Psoas muscle (tissue), 8 donors: ENCODE measurements at places on chromosomes 2 and 18. TPM values are rescaled to one million over a fixed set of nuclear protein-coding genes. Genes with fewer than 3 reads are reported as not detected.

The MALT1 gene
- 8.8 TPM for total RNA-seq

The GRHL1 gene
- 1.2 TPM for total RNA-seq

The TUBA4B gene
- not detected for total RNA-seq

The RNF125 gene
- total RNA-seq, result 4.2 TPM

The TNS1 gene
- total RNA-seq, result 425 TPM

DNA sequence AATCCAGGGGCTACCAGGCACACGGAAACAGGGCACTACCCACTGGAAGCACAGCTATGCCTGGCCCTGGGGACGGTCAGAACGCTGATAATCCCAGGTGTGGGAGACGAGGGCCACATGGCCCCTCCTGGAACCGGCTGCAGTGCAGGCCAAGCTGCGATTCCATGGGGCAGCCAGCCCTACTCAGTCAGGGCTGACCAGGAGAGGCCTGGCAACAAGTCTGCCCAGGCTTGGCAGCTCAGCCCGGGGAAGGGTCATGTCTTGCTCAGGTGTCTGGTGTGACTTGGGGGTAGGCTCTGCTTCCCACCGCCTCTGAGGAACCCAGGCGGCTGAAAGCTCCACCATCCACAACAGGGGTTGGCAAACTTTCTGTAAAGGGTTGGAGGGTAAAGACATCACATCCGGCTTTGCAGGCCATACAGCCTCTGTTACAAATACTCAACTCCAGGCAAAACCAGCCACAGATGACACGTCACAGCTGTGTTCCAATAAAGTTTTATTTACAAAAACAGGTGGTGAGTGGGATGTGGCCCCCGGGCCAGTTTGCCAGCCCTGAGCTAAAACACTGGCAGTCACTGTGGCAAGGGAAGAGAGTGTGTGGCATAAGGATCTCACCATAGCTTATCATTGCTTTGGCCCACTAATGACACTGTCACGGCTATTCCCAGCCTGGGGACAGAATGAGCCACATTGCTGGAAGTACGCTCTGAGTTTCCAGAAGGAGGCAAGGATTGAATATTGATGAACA, 85.2 kb downstream of the NDUFA10 start:
- H3K36me3 ChIP-seq, result no peaks in the 10 kb centered on the region
- H3K27me3 ChIP-seq, result no peaks in the 10 kb centered on the region
- H3K4me3 ChIP-seq, result no peak overlapping the region
- DNase-seq, result no peak
- H3K27ac ChIP-seq, result no peak overlapping the region

GRCh38 chr2:26139269-26140183, 33.4 kb upstream of the GAREM2 start:
- no peak overlapping the region for H3K4me3 ChIP-seq
- no peak overlapping the region for H3K27ac ChIP-seq
- no peaks in the 10 kb centered on the region for H3K27me3 ChIP-seq

GRCh38 chr2:197377670-197378069, 57.2 kb downstream of the SF3B1 start:
- no peaks in the 10 kb centered on the region for H3K36me3 ChIP-seq
- no peak overlapping the region for H3K27ac ChIP-seq
- no peaks in the 10 kb centered on the region for H3K4me1 ChIP-seq
- DNase-seq, result no peak

DNA sequence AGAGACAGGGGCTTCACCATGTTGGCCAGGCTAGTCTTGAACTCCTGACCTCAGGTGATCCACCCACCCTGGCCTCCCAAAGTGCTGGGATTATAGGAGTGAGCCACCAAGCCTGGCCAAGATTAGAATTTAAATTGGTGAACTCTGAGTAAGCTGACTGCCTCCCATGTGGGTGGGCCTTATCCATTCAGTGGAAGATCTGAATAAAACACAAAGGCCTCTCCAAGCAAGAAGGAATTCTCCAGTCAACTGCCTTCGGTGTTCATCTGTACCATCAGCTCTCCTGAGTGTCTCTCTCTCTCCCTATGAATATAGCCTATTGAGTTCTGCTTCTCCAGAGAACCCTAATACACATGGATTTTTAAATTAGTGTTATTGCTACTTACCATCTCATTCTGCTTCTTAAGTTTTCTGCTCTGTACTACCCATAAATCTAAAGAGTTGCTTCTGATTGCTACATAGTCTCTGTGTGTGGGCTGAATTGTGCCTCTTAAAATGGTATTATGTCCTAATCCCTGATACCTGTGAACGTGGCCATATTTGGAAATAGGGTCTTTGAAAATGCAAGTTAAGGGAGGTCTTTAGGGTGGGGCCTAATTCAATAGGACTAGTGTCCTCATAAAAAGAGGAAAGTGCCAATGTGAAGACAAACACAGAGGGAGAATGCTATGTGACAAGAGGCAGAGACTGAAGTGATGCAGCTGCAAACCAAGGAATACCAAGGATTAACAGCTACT, 36.3 kb downstream of the FBXO11 start:
- no peak overlapping the region for H3K4me3 ChIP-seq
- H3K4me1 ChIP-seq, result peaks cover 35% of the 10 kb centered on the region
- no peak for DNase-seq
- no peaks in the 10 kb centered on the region for H3K36me3 ChIP-seq

DNA sequence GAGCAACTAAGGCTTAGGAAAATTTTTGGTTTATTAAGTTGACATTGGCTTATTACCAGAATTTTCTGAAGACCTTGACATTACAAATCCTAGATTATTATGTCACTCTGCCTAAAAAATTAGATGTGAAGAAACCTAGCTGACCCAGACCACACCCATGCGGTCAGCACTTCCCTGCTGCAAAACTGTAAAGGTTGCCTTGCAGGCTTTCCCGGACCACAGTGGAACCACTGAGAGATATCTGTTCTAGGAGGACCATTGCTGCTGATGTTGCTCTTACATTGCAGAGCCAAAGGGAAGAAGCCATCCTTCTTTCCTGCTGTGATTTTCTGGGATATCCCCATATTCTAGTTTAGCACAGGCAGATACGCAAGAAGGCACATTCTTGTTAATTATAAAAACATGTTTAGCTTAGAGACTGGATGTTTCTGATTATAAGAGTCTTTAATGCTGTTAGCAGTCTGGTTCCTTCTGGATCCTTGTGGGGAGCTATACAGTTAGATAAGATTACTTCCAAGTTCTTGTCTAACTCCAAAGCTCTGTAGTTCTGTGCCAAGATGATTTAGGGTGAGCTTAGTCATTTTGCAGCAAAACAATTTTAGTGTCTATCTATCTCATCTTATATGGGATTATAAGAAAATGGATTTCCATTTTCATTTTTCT, 70.2 kb downstream of the AOX1 start:
- H3K36me3 ChIP-seq, result no peaks in the 10 kb centered on the region
- no peaks in the 10 kb centered on the region for H3K4me1 ChIP-seq
- no peaks in the 10 kb centered on the region for H3K27me3 ChIP-seq

DNA sequence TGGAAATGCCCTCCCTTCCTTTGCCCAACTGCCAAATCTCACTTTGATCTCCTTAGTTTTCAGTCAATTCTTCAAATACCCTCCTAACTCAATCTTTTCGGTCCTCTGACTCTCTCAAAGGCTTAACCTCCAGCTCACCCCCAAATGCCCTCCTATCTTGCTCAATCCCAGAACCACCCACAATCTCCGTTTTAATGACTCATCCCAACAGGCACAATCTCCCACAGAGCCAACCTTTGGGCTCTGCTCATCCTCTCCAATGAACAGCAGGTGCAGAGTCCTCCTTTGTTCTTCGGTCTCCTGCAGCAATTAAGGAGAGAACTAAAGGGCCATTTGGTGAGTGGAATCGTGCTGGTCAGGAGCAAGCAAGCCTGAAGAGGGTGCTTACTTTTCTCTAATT, 366.1 kb upstream of the CRIM1 start:
- H3K36me3 ChIP-seq, result no peaks in the 10 kb centered on the region
- H3K27ac ChIP-seq, result no peak overlapping the region
- no peak overlapping the region for H3K4me3 ChIP-seq
- no peaks in the 10 kb centered on the region for H3K27me3 ChIP-seq
- no peaks in the 10 kb centered on the region for H3K4me1 ChIP-seq
- DNase-seq, result no peak

GRCh38 chr2:90207454-90208058, 1516.1 kb downstream of the RPIA start:
- no peak overlapping the region for H3K4me3 ChIP-seq
- no peaks in the 10 kb centered on the region for H3K36me3 ChIP-seq
- H3K27me3 ChIP-seq, result peaks cover 3% of the 10 kb centered on the region
- no peak for DNase-seq
- no peak overlapping the region for H3K27ac ChIP-seq

DNA sequence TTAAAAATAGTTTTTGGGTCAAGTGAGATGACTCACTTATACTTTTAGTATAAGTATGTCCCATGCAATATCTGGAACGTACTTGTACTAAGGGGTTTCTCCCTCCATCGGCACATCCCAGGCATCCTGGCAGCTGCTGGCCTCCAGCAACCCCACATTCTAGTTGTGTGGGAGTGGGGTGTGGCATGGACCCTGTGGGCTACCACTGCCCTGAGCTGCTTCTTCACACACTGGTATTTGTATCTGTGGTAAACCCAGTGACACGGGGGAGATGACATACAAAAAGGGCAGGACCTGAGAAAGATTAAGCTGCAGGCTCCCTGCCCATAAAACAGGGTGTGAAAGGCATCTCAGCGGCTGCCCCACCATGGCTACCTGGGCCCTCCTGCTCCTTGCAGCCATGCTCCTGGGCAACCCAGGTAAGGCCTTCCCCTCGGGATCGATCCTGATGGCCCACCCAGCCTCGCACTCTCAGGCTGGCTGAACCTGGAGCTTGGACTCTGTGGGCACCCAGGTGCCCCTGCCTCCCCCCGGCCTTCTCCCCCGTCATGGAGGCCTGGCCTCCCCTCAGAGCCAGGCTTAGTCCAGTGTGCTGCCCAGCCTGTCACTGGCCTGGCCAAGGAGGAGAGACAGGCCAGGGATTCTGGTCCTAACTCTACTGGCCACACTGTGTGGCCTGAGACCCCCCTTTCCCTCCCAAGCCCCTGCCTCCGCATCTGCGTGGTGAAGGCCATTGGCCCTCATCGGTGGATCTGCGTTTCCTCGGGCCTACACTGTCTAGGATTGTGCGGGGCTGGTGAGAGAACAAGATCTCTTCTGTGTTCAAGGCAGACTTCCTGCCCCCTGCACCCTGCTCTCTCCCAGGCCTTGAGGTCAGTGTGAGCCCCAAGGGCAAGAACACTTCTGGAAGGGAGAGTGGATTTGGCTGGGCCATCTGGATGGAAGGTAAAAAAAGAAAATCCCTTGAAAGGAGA, at the start of gene GNLY:
Gene GNLY, plus strand, starts transcription at position 307 of the 974 bp plus-strand sequence. Its CDS starts 61 bp downstream, at position 368.
- no peak within 1 kb of the TSS for H3K4me3 ChIP-seq
- H3K36me3 ChIP-seq, result no peaks in the 10 kb centered on the region
- H3K27me3 ChIP-seq, result no peaks in the 10 kb centered on the region
- no peaks in the 10 kb centered on the region for H3K4me1 ChIP-seq
- no peak for DNase-seq
- no peak within 1 kb of the TSS for H3K27ac ChIP-seq

- H3K27me3 ChIP-seq, result no peaks in the 10 kb centered on the region
- peaks cover 38% of the 10 kb centered on the region for H3K4me1 ChIP-seq
- H3K36me3 ChIP-seq, result no peaks in the 10 kb centered on the region
- peak overlapping the region; percentile 95 for H3K27ac ChIP-seq
These were observed 47.6 kb downstream of the TEX44 start for GRCh38 chr2:231640241-231640640.
